ENCODE measurements at places on chromosomes 5 and 9. TPM values are rescaled to one million over a fixed set of nuclear protein-coding genes. Genes with fewer than 3 reads are reported as not detected.

The ADAMTS6 gene
- total RNA-seq, result 28.0 TPM

The FAM169A gene
- total RNA-seq, result 4.3 TPM

The KIF12 gene
- not detected for total RNA-seq

The LECT2 gene
- not detected for total RNA-seq

The VCAN gene
- 3.6 TPM for total RNA-seq

The NR5A1 gene
- not detected for total RNA-seq

The BAAT gene
- total RNA-seq, result under 0.01 TPM

The CXCL14 gene
- not detected for total RNA-seq

The TAF1L gene
- not detected for total RNA-seq

The PCDHB5 gene
- total RNA-seq, result 0.32 TPM

The BTNL3 gene
- not detected for total RNA-seq

The TYRP1 gene
- under 0.01 TPM for total RNA-seq

The CDC20B gene
- not detected for total RNA-seq

The SLC1A1 gene
- 5.1 TPM for total RNA-seq

The CCIN gene
- total RNA-seq, result 0.16 TPM

The BBLN gene
- total RNA-seq, result 19.4 TPM

The IL4 gene
- not detected for total RNA-seq

The CDKN2B gene
- total RNA-seq, result 3.1 TPM

The FBP2 gene
- not detected for total RNA-seq

The PCDHB12 gene
- 0.16 TPM for total RNA-seq

The TMEM252 gene
- total RNA-seq, result not detected

The NR4A3 gene
- 0.19 TPM for total RNA-seq

The EQTN gene
- not detected for total RNA-seq

The INSL4 gene
- total RNA-seq, result not detected

The IL7R gene
- 1.9 TPM for total RNA-seq

The FRMPD1 gene
- not detected for total RNA-seq

The PRR16 gene
- not detected for total RNA-seq

The DBN1 gene
- total RNA-seq, result 98.1 TPM

The LRRC19 gene
- not detected for total RNA-seq

The HRCT1 gene
- total RNA-seq, result 0.32 TPM

The ELAVL2 gene
- total RNA-seq, result 1.3 TPM

The HAVCR1 gene
- not detected for total RNA-seq

The TBC1D9B gene
- total RNA-seq, result 43.9 TPM

The AJM1 gene
- 0.65 TPM for total RNA-seq

The MEIKIN gene
- total RNA-seq, result not detected

The CLPTM1L gene
- 231 TPM for total RNA-seq

The SOHLH1 gene
- not detected for total RNA-seq

The ANKRD20A1 gene
- 0.97 TPM for total RNA-seq

The GGTA1 gene
- 0.16 TPM for total RNA-seq

The MCIDAS gene
- total RNA-seq, result not detected

The GPR21 gene
- 3.8 TPM for total RNA-seq

The SIT1 gene
- not detected for total RNA-seq
